Dermis blood vessel endothelial cell (primary cell): ENCODE measurements at places on chromosomes 3 and 15. TPM values are rescaled to one million over a fixed set of nuclear protein-coding genes. Genes with fewer than 3 reads are reported as not detected.

Gene IRAK2
- 42.5 and 55.6 TPM in 2 replicates for total RNA-seq

Gene TRIM71
- not detected in 2 replicates for total RNA-seq

Gene SLC12A8
- total RNA-seq = 0.34 and 0.70 TPM in 2 replicates

Gene ITIH4
- total RNA-seq = 0.19 and 1.9 TPM in 2 replicates

Gene CHL1
- 0.09 and 0.34 TPM in 2 replicates for total RNA-seq

Gene ROPN1
- total RNA-seq = not detected in 2 replicates

Gene SNX22
- 0.23 and 0.34 TPM in 2 replicates for total RNA-seq

Gene P3H2
- total RNA-seq = 13.1 and 18.5 TPM in 2 replicates

Gene MNS1
- under 0.01 and 0.74 TPM in 2 replicates for total RNA-seq

Gene ADGRG7
- not detected in 2 replicates for total RNA-seq

Gene CX3CR1
- not detected in 2 replicates for total RNA-seq

Gene CACNA2D3
- under 0.01 TPM in 1 of 2 replicates, not detected in the other for total RNA-seq

Gene C3orf22
- total RNA-seq = not detected in 2 replicates

Gene EXD1
- total RNA-seq = not detected in 2 replicates

Gene TMEM266
- not detected in 2 replicates for total RNA-seq

Gene ZNF609
- total RNA-seq = 28.8 and 35.7 TPM in 2 replicates

Gene ATP10A
- 0.05 and 0.17 TPM in 2 replicates for total RNA-seq
